ENCODE measurements at places on chromosomes 5 and 9. TPM values are rescaled to one million over a fixed set of nuclear protein-coding genes. Genes with fewer than 3 reads are reported as not detected.

The TMC1 gene
- total RNA-seq, result 0.57 TPM

The GM2A gene
- 25.0 TPM for total RNA-seq

The IL3 gene
- total RNA-seq, result not detected

The GGTA1 gene
- total RNA-seq, result not detected

The MYOZ3 gene
- total RNA-seq, result 0.10 TPM

Data from HCT116 (cell line).